ENCODE measurements at places on chromosomes 16 and 17.

GRCh38 chr17:9676084-9676483 is 30.8 kb downstream of the USP43 start:
- DNase-seq = no peak

DNA sequence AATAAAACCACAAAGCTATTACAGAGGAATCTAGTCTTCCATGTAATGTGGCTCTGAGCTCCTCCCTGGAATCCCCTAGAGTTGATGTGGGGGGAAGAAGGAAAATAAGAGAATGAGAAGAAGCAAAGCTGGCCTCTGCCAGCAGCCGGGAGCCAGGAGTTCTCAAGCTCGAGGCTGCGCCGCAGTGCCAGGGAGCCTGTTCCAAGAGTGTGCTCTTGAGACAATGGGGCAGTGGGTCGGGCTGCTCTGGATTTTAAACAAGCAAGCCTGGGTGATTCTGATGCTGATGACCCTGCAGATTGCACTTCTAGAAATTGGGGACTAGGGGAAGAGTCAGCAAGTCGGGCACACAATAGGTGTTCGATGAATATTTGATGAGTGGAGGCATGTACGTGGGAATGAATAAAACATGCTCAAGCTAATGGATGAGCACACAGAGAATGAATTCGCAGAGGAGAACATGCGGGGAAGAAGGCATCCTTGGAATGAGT is 119.9 kb downstream of the CMIP start:
- no peak for DNase-seq

DNA sequence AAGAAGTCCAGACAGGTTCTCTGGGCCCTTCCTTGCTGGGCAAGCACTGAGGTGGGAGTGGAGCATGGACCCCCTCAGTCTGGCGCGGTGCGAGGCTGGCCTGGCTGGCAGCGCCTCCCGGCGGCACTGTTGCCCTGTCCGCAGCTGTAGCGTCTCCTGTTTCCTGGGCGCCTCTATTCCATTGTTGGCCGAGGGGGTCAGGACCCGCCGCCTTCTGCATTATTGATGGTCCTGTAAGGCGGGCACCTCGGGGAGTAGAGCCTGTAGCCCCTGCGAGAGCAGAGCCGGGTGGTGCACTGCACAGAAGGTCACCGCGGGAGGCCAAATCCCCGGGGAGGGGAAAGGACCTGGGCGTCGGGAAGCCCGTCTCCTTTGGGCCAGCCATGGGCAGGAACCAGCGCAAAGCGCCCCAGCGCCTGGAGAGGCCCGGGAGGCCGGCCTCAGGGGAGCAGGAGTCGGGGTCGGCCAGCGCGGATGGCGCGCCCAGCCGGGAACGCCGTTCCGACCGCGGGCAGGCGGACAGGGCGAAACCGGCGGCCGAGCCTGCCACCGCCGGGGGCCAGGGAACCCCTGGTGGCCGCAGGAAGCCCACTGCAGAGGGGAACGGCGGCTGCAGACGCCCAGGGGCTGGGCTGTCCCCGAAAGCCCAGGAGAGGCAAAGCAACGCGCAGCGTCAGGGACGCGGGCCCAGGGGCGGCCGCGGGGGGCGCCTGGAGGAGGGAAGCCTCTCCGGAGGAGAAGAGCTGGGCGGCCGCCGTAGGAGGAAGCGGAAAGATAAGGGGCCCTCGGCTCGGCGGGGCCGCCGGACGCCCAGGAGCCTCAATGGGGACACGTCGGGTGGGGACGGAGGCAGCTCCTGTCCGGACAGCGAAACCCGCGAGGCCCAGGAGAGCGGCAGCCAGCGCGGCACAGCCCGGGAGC is at the start of gene MYO15B:
TSS of gene MYO15B (plus strand) at position 126 of the 921 bp plus-strand sequence. CDS start at position 384, 258 bp downstream.
- DNase-seq = peak; percentile 52

- DNase-seq = no peak
Observed at GRCh38 chr17:29069526-29070041, 26.6 kb downstream of the PIPOX start.

DNA sequence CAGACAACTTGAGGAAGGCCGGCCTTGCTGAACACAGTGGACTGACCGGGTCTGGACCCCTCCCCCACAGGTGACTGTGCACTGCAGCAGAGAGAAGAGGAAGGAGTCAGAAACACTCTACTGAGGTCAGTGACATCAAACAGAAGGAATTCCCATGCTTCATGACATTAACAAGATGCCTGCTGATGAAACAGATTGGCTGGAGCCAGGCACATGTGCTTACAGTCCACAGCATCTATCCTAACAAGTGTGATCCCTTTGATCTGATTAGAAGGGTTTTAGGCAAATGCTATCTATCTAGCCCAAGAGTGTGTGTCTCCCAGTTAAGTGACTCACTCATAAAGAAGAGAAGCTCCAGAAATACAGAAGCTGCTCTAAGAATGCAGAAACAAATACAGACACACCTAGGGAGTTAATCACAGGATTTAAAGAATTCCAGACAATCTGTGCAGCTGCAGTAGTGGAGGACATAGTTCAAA is 90.2 kb downstream of the SYCE1L start:
- DNase-seq = no peak

DNA sequence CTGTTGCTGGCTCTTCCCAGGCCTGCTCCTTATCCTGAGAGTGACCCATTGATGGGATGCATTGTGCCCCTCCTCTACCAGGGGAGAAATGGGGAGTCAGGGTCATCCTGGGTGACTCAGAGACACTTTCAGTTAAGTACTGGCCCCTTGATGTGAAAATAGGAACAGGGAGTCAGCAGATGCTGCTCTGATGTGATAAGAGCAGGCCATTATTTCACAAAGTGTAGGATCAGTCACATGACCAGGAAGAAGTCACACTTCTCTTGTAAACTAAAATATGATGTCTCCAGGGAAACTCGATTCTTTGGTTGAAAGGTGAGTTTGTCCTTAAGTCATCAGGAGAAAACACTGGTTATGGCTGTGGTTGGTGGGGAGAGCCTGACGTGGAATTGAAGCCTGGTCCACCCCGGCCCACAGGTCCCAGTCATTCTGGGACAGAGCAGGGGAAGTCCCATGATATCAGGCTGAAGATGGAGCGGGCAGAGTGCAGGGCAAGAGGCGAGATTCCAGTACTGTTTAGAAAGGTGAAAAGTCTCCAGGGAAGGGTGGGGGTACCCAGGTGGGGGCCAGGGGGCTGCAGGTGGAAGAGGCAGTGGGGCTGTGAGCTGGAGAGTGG is 88.6 kb upstream of the NLRP1 start:
- no peak for DNase-seq

DNA sequence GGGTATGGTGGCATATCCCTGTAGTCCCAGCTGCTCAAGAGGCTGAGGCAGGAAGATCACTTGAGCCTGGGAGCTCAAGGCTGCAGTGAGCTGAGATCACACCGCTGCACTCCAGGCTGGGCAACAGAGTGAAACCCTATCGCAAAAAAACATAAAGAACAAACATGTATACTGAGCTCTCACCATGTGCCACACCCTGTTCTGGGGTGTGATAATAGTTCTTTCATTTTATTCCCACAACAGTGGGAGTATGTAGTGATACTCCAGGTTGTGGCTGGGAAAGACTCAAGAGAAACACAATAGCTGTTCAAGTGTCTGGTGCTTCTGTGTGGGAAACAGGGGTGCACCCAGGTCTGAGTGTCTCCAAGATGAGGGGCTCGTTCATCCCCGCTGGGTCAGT is 90.7 kb downstream of the SOCS1 start:
- no peak for DNase-seq

DNA sequence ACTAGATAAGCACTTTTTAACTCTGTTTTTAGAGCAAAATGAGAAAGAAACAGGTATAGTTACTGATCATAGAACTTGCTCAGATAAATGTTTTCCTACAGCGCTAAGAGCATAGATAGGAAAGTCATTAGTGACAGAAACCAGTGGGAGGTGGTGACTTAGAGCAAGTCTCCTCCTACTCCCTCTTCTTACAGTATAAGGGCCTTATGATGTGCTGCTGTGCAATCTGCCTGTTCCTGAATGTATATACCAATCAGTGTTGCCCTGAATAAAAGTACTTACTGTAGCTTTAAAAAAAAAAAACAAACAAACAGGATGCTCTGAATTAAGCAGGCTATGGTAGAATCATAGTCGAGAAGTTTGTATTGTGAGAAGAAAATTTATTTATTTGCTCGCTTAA is 23.3 kb upstream of the RASL10B start:
- DNase-seq = no peak

DNA sequence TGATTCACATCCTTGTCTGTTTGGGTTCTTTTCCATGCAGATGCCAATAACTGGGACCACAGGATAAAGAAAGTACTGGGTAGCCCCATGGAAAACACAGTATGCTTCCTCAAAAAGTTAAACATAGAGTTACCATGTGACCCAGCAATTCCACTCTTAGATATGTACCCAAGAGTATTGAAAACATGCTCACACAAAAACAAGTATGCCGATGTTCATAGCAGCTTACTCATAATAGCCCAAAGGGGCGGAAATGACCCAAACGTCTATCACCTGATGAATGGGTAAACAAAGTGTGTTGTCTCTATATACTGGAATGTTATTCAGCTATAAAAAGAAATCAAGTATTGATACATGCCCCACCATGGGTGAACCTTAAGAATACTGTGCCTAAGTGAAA is 55.4 kb downstream of the CYB5B start:
- no peak for DNase-seq

GRCh38 chr16:26195225-26195624 is 503.5 kb downstream of the HS3ST4 start:
- DNase-seq = no peak

- DNase-seq = peak; percentile 72
Observed at GRCh38 chr17:63946440-63947363, 14.6 kb upstream of the CD79B start.

DNA sequence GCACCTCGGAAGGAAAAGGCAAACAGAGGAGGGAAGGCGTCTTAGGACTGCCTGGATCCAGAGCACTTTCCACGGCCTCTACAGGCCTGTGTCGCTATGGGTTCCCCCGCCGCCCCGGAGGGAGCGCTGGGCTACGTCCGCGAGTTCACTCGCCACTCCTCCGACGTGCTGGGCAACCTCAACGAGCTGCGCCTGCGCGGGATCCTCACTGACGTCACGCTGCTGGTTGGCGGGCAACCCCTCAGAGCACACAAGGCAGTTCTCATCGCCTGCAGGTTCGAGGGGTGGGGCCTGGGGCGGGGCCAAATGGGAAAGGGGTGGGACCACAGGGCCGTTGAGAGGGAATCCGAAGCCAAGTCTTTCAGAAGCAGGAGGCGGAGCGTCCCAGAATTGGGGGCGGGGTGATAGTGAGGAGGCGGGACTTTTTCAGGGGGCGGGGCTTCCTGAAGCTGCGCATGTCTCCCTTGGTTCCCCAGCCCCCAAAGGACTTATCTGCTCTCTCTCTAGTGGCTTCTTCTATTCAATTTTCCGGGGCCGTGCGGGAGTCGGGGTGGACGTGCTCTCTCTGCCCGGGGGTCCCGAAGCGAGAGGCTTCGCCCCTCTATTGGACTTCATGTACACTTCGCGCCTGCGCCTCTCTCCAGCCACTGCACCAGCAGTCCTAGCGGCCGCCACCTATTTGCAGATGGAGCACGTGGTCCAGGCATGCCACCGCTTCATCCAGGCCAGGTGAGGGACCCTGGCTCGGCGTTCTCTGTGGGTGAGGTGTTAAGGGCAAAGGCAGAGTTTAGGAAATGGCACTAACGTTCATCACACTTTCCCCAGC is 939 bp downstream of the BCL6B start:
- DNase-seq = peak; percentile 96

GRCh38 chr16:87598431-87598830 is 3.9 kb upstream of the JPH3 start:
- no peak for DNase-seq

GRCh38 chr16:66522816-66523590 is 26.9 kb downstream of the TK2 start:
- DNase-seq = no peak

- no peak for DNase-seq
Observed at GRCh38 chr16:80938004-80938878, 68.4 kb downstream of the CMC2 start.

DNA sequence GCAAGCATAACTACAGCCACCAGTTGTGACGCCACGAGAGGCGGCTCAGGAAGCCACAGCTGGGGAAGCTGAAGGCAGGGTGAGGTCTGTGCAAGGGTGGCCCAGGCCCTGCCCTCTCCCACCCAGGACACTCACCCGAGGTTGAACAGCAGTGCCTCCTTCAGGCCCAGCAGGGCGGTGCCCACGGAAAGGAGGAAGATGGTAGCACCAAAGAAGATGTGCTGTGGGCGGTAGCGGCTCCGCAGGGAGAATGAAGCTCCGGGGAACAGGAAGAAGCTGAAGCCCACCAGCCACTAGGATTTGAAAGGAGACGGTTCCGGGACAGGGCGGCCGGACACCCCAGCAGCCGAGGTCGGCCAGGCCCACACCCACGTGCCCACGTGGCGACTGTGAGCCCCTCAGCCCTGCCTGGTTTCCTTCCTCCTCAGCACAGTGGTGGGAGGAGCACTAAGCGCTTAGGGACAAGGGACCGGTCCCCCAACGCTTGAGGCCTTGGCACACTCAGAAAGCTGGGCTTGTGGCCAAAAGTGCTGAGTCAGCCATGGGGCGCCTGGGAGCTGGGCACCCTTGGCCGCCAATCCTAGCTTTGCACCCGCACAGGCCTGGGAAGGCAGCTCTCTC is 11.0 kb downstream of the CYB561 start:
- no peak for DNase-seq

- no peak for DNase-seq
Observed at GRCh38 chr17:82332669-82333278, 792 bp downstream of the SECTM1 start.

- peak; percentile 20 for DNase-seq
Observed at GRCh38 chr17:16406742-16407674, 8.4 kb upstream of the TRPV2 start.

DNA sequence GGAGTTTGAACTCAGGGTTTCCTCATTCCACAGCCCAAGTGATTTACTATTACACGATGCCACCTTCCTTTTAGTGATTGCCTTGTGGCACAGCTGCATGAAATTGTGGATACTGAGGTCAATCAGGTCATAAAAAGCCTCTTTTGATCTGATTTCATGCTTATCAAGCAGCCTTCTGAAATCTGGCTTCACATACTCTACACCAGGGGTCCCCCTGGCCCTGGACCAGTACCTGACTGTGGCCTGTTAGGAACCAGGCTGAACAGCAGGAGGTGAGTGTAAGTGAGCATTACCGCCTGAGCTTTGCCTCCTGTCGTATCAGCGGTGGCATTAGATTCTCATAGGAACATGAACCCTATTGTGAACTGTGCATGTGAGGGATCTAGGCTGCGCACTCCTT is 13.8 kb downstream of the SLFN5 start:
- no peak for DNase-seq

Measured in stimulated activated CD4-positive, alpha-beta T cell treated with anti-CD3 and anti-CD28 coated beads, Interleukin-2, amount 100 ng/mL, for 24 hours (primary cell).